ENCODE measurements at places on chromosomes 3 and 15. TPM values are rescaled to one million over a fixed set of nuclear protein-coding genes. Genes with fewer than 3 reads are reported as not detected.

PRR23A gene
- total RNA-seq = not detected

MCF2L2 gene
- total RNA-seq = 0.15 TPM

CFAP20DC gene
- total RNA-seq = 0.82 TPM

CCR2 gene
- under 0.01 TPM for total RNA-seq

MAN2C1 gene
- 81.8 TPM for total RNA-seq

FAM227B gene
- 4.4 TPM for total RNA-seq

EIF4G1 gene
- total RNA-seq = 290 TPM

DVL3 gene
- total RNA-seq = 48.4 TPM

CTXND1 gene
- total RNA-seq = not detected

Data from smooth muscle cell of the coronary artery (primary cell).